IPS-NIHi11 (cell line): ENCODE measurements at places on chromosomes 6 and 20.

DNA sequence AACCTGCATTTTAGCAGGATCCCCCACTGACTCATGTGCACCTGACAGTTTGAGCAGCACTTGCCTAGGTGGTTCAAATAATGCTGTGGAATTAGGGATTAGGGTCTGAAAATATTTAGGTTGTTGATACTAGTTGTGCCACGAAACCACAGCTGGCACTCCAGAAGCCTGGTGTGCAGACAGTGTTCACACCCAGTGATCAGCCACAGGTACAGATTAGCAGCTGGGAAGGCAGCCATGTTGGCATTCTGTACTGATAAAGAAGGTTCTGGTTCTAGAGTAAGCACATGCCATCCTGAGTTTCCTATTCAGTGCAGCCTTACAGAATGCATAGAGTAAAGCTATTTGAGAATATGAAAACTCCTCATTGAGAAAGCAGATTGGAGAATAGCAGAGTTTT lies 30.1 kb downstream of the TMEM74B start:
- DNase-seq = no peak

DNA sequence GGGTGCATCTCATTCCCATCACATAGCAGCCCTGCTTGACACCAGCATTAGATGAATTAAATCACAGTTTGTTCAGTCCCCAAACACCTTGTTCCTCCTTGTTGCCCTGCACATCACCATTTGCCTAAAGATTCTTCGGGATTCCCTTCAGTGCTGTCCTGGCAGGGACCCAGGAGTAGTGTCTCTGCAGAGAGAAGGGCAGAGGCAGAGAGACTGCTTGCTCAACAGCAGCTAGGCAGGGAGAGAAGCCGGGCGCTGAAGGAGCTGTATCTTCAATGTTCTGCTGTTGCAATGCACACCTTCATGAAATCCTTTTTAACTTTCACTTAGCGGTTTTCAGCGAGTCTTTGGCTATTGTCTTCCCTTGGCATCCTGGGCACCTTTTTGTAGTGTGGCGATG lies 362.9 kb downstream of the FARS2 start:
- DNase-seq = no peak

DNA sequence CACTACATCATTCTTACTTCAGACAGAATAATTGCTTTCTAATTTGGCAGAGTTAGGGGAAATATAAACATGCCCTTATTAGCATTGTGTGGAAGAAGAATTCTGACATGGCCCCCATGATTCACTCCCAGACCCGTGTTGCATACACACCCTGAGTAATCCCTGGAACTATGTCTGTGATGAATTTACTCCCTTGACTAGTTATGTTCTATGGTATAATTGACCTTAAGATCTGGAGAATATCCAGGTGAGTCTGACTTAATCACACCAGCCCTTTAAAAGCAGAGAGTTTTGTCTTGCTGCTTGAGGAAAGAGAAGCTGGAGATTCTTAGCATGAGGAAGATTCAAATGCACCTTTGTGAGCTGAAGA lies 262.9 kb downstream of the SOX4 start:
- no peak for DNase-seq

- peak; percentile 60 for DNase-seq
Measured at GRCh38 chr6:99746261-99746895, 139.7 kb downstream of the PRDM13 start.

DNA sequence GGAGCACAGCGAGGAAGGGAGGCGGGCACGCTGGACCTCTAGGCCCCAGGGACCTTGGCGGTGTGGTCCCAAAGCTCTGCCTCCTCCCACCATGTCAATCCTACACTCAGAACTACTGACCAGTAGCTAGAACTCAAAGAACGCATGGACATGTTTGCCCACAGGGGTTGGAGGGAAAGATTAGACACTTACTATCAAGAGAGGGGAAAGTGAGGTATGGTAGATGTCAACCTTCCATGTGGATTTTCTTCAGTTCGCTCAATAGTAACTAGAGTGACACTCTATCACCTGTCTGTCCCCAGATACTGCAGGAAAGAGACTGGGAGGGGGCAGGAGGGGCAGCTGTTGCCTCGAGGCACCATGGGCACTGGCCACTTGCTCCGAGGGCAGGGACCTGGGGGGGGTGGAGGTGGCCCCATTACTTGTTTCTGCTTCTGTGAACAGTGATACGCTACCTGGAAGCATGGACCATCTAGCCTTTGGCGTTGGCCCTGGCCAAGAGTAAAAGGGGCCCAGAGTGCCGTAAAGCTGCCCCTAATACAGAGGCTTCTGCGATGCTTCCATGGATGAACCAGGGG lies 912 bp upstream of the DIDO1 start:
- DNase-seq = no peak

DNA sequence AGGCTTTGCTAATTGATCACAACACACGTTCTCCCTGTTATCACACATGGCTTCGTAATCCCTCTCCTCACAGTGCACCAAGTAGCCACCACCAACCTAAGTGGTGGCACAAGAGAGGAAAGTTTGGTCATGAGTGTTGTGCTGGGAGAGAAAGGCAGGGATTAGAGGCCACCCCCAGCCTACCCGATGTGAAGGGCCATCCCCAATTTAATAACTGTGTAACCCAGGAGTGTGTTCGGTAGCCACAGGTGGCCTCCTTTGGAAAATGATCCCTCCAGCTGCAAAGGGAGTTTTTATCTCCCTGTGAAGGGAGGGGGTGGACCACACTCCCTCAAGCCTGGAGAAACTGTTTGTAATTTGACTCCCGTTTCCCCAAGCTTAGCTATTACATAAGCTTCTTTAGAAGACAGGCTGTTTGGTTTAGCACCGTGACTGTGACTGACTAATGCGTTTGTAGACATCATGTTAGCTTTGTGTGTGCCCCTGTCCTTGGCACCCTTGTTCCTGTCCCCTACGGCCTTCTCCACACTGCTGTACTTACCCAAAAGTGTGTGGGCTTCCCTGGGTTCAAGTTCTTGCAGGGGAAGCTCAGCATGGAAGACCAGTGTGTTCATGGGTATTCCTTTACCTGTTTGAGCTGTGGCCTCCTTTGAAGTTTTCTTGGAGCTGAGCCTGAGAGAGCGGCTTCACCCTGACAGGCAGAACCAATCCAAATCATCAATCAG lies 20.6 kb downstream of the PPP1R16B start:
- DNase-seq = peak; percentile 62

DNA sequence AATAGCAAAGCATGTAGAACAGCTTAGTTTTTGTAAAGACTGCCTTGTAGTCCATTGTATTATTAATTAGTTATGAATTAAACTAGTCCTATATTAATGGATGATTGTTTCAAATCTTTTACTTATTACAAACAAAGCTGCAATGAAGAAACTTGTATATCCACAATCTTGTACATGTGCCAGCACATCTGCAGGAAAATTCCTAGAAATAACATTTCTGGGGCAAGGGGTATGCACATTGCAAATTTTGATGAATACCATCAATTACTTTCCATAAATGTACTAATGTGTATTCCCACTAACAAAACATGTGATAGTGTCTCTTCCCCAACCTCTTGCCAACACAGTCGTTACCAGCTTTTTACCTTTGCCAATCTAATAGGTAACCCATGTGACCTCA lies 73.6 kb upstream of the AKAP12 start:
- no peak for DNase-seq

GRCh38 chr6:67433124-67433523 lies 1202.0 kb upstream of the ADGRB3 start:
- no peak for DNase-seq

DNA sequence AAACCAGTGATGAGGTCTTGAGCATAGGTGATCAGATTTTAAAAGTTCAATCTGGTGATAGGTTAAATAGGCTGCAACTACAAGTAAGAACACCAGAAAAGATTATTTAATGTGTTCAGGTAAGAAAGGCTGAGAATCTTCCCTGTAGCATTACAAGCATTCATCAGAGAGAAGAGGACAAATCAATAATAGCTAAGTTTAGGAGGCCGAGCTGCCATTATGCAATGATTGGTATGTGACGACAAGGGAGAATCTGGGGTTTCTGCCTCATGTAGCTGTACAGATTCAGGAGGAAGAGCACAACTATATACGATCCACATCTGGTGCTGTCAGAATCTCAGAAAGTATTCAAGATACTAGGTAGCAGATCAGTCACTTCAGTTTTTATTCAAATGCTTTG lies 21.9 kb downstream of the MLIP start:
- DNase-seq = no peak

DNA sequence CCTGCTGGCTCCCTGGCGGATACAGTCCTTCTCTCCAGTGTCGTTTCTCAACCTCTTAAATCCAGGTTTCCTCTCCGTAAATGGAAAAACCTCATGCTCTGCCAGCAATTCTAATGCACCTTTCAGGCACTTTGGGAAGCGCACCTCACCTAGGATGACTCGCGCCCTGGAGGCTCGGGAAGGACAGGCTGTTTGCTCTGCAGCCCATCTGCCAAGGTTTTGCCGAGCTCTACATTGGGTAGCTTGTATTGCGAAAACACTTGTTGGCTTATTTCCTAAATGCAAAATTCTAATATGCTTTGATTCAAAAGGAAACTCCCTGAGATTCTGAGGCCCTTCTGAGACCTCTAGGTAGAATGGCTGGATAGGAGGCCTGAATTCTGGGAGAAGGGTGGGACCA lies 102.6 kb upstream of the MLN start:
- no peak for DNase-seq

DNA sequence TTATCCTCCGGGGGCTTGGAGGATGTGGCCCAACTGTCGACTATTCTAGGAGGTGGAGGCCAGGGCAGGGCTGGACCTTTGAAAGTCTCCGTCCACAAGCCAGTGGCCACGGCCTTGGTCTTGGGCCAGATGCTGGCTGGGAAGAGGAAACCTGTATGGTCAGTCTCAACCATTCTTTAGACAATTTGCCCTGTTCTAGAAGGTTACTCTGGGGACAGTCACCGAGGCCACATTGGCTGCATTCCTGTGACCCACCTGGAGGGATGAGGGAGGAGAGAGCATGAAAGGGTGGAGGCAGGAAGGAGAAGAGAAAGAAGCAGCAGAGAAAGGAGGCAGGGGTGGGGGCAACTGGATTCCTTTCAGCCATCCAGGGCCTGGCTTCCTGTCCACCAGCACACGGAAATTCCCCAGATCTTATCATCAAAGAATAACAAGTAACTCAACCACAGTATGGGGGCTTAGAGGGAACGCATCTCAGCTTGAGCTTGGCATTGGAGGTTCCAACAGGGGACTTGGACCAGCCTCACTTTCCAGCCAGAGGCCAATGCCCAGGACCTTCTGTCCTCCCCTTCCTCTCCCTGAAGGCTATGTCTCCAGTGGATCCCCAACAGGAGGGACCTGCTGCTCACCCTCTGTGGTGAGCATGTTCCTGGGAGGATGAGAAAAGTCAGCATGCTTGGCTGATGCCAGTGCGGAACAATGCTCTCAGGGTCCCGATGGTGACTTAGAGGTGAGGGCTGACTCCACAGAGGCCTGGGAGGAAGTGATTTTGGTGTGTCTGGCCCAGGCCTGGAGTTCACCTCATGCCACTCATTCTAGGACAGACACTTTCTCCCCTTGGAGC lies 30.4 kb downstream of the TGM2 start:
- peak; percentile 60 for DNase-seq

GRCh38 chr6:90458353-90459224 lies 128.3 kb downstream of the MAP3K7 start:
- DNase-seq = no peak

- no peak for DNase-seq
Measured at GRCh38 chr6:74256781-74257180, 560.8 kb downstream of the CD109 start.

- DNase-seq = no peak
Measured at GRCh38 chr6:39280247-39280731, 33.9 kb downstream of the KCNK17 start.

- peak; percentile 37 for DNase-seq
Measured at GRCh38 chr20:9617940-9618339, 103.5 kb downstream of the LAMP5 start.

DNA sequence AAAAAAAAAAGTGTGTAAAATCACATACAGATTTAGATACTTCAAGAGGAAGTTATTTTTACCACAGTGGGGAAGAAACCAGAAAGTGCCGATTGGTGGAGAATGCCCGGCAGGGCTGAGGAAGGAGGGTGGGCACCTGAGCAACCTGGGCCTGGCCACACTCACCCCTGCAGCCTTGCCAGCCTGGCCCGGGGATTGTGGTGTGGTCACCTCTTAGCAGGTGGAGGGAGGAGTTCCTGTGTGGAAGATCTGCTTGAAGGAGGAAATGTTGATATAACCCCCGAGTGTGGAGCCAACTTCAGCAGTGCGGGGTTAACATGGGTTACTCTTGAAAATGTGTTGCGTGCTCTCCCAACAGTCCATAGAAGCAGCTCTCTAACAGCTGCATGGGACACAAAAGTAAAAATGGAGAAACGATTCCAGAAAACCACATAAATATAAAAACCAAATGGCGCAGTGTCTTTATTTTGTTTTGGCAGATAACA lies 14.7 kb downstream of the UST start:
- DNase-seq = no peak

- no peak for DNase-seq
Measured at GRCh38 chr6:43016943-43017334, 2.9 kb downstream of the KLHDC3 start.

- DNase-seq = no peak
Measured at GRCh38 chr6:52640916-52641315, 30.0 kb upstream of the TMEM14A start.

DNA sequence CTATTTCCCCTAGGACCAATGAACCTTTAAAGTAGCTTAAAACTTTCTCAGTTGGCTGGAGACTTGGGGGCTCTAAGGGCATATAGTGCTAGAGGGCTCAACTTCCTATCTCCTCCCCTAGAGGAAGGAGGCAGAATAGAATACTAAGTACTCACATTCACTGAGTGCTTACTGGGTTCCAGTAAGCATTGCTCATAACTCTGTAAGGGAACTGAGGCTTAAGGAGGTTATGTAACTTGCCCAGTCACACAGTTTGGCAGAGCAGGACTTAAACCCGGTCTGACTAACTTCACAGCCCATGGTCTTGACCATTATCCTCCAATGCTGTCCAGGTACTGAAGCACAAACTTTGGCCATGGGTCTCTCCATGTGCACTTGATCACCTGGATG lies 12.5 kb downstream of the SESN1 start:
- peak; percentile 14 for DNase-seq

DNA sequence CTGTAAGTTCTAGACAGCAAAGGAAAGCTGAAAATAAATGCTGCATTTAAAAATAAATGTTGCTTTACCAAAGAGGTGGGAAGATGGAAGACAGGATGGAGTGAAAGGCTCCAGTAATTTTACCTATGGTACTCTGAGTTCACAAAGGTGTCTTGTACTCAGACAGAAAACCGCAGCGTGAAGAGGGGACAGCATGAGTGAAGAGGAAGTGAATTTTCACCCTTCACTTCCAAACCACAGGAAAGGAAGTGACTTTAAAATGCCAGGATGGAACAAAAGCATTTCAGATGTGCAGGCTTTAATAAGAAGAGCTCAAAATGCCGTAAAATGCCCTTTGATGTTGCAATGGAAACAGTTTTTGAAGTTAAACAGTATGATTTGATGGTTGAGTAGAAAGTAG lies 91.2 kb upstream of the TINAG start:
- no peak for DNase-seq
